ENCODE measurements at places on chromosomes 6 and 20.

- DNase-seq: no peak
Observed at GRCh38 chr6:7172649-7173048, 64.9 kb downstream of the RREB1 start.

DNA sequence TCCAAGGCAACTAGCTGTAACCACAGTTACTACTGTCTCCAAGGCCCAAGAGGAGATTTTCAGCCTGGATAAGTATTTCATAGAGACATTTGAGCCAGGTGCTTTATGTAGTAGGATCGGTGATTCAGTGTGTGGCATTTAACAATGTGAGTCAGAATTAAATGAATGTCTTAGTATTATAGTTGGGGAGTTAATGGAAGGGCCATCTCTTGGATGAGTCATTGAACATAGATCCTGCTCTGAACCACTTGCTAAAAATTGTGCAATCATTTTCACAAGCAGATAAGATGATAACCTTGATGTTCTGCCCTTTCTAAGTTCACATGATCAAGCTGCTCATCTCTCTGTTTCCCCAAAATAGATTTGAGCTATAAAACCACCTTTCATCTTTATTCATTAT is 668.9 kb upstream of the CITED2 start:
- no peak for DNase-seq

- DNase-seq: no peak
Observed at GRCh38 chr20:58492074-58492718, 23.0 kb downstream of the APCDD1L start.

DNA sequence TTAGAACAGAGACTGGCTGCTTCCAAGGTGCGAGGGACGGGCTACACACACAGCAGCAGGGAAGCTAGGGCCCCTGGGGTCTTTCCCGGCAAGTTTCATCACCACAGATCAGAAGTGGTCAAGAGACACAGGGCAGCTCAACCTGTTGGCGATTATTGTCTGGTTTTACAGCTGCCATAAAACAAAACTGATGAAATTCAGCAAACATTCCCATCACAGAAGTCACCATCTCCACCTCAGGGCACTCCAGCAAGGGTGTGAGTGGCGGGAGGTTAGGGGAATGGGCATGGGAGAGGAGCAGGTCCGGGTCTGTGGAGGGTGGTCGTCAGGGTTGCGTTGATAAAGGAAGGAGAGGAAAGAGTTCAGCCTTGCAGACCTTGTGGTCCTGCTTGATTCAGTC is 91.0 kb downstream of the PXDC1 start:
- DNase-seq: no peak
